ENCODE measurements at places on chromosomes 3 and 15.

GRCh38 chr3:65734792-65735191 is 303.9 kb downstream of the MAGI1 start:
- DNase-seq: no peak

DNA sequence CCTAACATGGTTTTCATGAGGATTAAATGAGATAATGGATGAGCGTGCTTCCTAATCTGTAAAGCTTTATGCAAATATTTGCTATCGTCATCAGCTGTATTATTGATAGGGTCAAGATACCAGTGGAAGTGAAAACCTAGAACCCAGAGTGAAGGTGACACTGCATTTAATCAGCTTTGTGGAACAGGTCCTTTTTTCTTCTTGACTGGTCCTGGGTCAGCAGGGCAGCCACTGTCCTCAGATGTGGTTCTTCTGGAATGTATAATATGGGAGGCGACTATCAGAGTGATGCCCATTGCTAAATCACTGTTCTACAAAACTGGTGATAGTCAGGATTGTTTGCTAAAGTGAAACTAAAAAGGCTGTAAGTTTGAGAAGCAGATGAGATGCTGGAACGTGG is 41.4 kb downstream of the SORD start:
- no peak for DNase-seq

DNA sequence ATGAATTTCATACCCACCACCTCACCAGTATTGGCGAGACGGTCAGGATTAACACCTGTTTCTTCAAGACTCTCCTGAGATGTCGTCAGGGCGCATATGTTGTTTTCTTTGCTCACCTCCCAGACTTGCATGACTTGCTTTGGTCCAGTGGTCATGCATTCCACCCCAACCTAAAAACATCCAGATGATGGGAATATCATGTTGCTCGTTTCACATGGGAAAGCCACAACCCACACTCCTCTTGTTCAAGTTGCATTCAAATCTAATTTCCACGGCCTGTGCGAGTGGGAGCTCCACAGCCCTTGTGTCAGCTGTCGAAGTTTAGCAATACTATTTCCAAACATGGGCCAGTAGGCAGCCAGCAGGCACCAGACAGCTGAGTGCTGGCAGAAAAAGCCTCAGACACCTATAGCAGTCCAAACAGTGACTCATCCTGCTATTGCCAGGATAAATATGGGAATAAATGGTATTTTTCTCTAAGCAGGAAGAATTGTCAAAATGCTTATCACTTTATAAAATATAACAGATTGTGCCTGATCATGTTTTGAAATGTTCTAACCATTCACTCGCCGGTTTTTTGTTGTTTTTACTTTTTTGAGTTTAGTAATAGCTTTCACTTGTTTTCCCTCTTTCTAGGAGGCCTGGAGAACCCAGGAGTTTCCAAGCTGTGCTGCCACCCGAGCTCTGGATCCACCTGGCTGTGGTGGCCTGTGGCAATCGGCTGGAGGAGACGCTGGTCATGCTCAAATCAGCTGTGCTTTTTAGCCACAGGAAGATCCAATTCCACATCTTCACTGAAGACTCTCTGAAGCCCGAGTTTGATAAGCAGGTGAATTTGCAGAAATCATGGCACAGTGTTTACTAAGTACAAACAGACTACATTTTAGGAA is 20.1 kb downstream of the GXYLT2 start:
- DNase-seq: no peak

- DNase-seq: no peak
Measured at GRCh38 chr15:39582286-39582976, 1.6 kb downstream of the THBS1 start.

- no peak for DNase-seq
Measured at GRCh38 chr3:21792176-21792575, 41.2 kb upstream of the ZNF385D start.

DNA sequence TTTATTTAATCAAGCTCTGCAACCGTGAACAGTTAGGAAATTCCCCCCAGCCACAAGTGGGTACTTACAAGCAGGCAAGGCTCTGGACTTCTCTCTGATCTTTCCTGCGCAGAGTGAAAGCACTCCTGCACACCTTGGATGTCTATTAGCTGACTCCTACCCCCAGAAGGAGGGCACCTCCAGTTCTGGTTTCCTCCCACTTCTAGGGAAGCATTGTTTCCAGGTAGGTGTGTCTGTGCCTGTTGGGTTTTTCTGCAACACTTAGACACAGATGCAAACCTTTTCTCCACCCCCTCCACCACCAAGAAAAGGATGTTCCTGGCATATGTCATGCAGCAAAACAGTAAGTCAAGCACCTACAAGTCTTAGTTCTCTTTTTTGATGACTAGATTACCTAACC is at the start of gene ZBED2:
Gene ZBED2, minus strand, starts transcription at position 115 of the 400 bp plus-strand sequence. CDS start 1,145 bp downstream, outside the sequence.
- no peak for DNase-seq

- no peak for DNase-seq
Measured at GRCh38 chr3:148131990-148132638, 565.6 kb upstream of the AGTR1 start.

DNA sequence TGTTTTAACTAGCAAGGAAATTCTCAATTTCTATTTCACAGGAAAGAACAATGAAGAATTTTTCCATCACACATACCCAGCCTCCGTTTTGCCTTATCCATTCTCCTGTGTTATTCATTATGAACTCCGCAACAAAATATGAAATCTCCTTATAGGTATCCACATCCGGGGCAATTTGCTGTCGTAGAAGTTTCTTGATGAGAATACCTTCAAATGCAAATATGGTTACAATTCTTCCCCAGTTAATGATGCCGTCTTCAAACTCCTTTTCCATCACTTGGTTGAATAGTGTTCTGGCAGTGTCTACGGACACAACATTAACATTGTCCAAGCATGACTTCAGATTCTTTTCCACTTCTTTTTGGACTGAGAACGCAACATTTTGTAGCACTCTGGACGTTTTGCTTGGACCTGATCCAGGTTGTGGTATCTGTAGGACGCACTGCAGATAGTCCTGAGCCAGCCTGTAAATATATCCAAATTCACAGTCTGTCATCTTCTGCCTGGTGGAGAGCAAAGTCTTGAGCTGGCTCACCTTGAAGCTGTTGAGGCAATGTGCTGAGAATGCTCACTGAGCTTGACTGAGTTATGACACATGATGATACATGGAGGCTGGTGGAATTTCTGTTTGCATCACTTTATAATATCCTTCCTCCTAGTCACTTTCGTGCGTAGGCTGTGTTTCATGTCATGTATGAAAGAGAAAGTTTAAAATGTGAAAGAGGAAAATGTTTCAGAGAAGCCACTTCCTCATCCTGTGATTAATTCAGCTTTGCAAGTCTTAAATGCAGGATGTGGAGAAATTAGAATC is at the start of gene BCL2A1:
Gene BCL2A1, minus strand, starts transcription at position 573 of the 811 bp plus-strand sequence. Its CDS starts 77 bp downstream, at position 496.
- peak; percentile 93 for DNase-seq

DNA sequence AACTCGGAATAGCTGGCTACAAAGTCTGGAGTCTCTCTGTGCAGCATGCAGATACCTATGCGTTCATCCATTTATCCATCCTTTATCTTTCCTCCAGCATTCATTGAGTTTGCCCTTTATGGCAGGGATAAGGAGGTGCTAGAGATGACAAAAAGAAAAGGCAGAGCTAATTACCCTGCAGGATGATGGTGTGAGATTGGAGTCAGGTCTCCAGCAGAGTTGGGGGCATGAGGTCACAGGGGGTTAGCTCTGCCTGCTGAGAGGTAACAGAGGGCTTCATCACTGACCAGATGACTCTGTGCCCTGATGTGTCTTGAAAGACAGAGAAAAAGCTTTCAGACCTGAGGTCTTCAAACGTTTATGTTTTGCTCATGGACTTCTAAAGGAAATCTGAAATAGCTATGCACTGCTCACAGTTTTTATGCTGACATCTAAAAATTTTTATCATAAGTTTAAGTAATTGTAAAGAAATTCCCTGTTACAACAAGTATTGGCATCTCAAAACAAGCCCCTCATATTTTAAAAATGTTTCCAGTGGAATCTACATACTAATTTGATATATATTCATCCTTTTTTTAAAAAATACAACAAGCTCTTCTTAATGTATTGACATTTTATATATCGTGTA is 132.3 kb upstream of the ANKRD28 start:
- no peak for DNase-seq

- no peak for DNase-seq
Measured at GRCh38 chr15:100021653-100022052, 288.4 kb upstream of the LYSMD4 start.

DNA sequence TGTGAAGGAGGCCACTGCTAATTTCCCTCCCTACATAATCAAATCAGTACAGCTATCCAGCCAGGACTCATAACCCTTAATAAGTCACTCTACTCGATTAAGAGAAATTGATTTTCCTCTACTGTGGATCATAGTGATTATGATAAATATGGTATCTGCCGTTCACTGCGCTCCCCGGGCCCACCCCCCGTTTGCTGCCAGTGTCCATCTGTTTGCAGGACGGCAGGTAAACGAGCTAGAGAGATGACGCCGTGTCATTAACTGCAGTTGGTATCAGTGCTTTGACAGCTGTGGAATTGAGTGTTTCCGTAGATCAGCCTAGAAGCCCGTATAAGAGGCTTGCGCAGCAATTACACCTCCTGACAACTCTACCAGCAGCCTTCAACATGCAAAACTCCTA is 94.9 kb downstream of the ROBO2 start:
- DNase-seq: no peak

DNA sequence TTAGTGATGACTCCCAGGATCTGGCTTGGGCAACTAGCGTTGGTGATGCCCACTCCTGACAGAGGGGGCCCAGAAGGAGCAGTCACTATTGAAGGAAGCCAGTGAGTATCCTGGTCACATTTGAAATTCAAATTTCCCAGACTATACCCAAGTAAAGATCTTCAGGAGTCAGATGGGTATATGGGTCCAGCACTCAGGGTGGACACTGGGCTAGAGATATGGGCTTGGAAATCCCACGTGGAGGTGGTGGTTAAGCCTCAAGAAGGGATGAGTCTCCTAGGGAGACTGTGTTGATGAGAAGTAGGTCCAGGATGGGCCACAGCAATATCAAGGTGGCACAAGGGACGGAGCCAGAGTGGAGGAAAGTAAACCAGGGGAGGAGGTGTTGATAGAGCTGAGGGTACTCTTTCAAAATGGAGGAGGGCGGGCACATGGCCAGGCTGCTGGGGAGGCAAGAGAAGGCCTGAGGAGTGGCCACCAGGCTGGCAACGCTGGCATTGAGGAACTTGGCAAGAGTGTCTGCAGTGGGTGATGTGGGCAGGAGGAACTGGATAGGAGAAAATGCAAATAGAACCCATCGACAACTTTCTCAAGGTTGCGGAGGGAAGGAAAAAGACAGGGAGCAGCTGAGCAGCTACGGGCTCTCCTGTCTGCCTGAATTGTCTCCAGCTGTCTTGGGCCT is 3.7 kb upstream of the SLCO2A1 start:
- no peak for DNase-seq

All from NB4 (cell line).